Tibial nerve (tissue), 4 donors: ENCODE measurements at places on chromosomes 2 and 18.

DNA sequence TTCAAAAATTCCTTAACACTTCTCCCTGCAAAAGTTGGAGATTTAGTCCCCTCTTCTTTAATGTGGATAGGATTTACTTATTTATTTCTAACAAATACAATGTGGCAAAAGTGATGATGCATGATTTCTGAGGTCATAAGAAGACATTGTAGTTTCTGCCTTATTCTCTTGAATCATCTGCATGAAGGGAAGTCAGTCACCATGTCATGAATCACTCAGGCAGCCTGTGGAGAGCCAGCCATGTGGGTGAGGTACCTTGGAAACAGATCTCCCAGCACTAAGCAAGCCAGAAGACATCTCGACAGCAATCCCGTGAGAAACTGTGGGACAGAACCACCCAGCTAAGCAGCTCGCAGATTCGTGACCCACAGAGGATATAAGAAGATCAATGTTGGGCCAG is 2.7 kb upstream of the ZC3H8 start:
- no peak overlapping the region for H3K4me3 ChIP-seq
- no peaks in the 10 kb centered on the region for H3K36me3 ChIP-seq
- H3K27me3 ChIP-seq, result no peaks in the 10 kb centered on the region
- no peaks in the 10 kb centered on the region for H3K4me1 ChIP-seq
- no peak overlapping the region for H3K27ac ChIP-seq

- no peak for DNase-seq
- H3K4me1 ChIP-seq, result no peaks in the 10 kb centered on the region
- no peak overlapping the region for H3K27ac ChIP-seq
Observed at GRCh38 chr18:70400476-70400875, 111.6 kb downstream of the SOCS6 start.

DNA sequence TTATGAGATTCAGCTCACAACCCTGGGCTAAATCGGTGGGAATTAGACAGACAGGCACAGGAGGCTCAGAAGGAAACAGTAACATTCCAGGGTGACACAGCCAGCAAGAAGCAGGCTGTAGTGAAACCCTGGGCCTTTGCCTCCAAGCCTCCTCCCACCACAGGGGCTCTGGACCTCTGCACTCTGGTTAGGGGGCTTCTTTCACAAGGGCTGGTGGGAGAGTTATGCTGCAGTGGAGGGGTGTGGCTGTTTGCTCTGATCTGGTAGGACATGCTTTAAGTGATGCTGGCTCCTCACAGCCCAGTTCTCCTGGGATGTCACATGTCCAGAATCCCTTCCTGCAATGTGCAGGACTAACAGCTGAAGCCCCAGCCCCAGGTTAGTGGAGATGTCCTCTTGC is 109.9 kb downstream of the TGFA start:
- H3K4me1 ChIP-seq, result no peaks in the 10 kb centered on the region
- no peak overlapping the region for H3K4me3 ChIP-seq

GRCh38 chr18:31634331-31634713 is 42.6 kb downstream of the TTR start:
- no peak overlapping the region for H3K4me3 ChIP-seq
- DNase-seq, result no peak
- H3K36me3 ChIP-seq, result no peaks in the 10 kb centered on the region
- H3K27me3 ChIP-seq, result no peaks in the 10 kb centered on the region
- no peak overlapping the region for H3K27ac ChIP-seq

GRCh38 chr2:177239932-177240630 is 24.4 kb downstream of the NFE2L2 start:
- H3K27ac ChIP-seq, result peak overlapping the region; percentile 88
- no peaks in the 10 kb centered on the region for H3K36me3 ChIP-seq
- DNase-seq, result peak; percentile 76
- H3K4me3 ChIP-seq, result peak overlapping the region; percentile 13
- no peaks in the 10 kb centered on the region for H3K27me3 ChIP-seq
- peaks cover 82% of the 10 kb centered on the region for H3K4me1 ChIP-seq

GRCh38 chr2:46163804-46164528 is 133.2 kb upstream of the EPAS1 start:
- no peak for DNase-seq
- H3K27me3 ChIP-seq, result no peaks in the 10 kb centered on the region
- H3K27ac ChIP-seq, result peak overlapping the region; percentile 71

DNA sequence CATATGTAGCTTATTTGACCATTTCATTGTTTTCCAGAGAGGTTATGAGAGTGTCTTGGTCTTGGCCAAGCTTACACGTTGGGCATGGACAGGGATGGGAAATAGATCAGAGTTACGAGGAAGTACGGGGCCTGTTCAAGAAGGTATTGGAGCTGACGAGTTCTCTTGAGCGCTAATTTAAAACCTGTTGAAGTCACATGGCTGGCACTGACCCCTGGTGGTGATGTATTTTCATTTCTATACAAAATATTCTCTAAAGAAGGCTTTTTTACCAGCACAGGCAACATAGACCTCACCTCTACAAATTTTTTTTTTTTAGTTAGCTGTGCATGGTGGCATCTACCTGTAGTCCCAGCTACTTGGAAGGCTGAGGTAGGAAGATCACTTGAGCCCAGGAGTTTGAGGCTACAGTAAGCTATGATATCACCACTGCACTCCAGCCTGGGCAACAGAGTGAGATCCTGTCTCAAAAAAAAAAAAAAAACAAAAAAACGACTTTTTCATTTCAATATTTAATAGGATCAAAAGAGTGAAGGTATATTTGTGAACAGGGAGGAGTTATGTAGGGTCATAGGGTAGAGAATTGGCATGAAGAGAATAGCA is 19.6 kb downstream of the UGP2 start:
- H3K36me3 ChIP-seq, result peaks cover 5% of the 10 kb centered on the region
- H3K4me3 ChIP-seq, result no peak overlapping the region
- H3K27me3 ChIP-seq, result no peaks in the 10 kb centered on the region
- no peaks in the 10 kb centered on the region for H3K4me1 ChIP-seq
- H3K27ac ChIP-seq, result no peak overlapping the region

DNA sequence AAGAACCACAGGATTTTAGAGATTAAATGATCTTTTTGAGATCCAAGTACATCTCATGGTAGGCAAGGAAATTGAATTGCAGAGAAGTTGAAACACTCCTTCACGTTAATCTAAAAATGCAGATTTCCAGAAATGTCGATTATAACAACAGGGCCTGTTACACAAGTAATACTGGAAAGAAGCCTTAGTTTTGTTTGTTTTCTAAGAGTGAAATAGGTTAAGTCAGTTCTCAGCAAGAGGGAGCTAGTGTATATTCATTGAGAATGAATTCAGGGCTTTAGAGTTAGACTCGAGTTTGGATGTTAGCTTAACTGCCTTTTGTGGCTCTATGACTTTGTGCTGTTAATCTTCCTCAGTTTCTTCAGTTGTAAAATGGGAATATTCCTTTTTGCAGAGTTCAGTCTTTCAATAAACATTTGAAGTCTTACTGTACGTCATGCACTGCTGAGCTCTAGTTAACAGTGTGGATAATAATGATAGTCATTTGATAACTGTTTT is 926 bp downstream of the NDUFV2 start:
- peak overlapping the region; percentile 94 for H3K27ac ChIP-seq
- H3K27me3 ChIP-seq, result no peaks in the 10 kb centered on the region
- H3K4me1 ChIP-seq, result peaks cover 3% of the 10 kb centered on the region
- H3K36me3 ChIP-seq, result no peaks in the 10 kb centered on the region
- DNase-seq, result no peak

- no peaks in the 10 kb centered on the region for H3K27me3 ChIP-seq
- H3K4me1 ChIP-seq, result no peaks in the 10 kb centered on the region
- no peaks in the 10 kb centered on the region for H3K36me3 ChIP-seq
- DNase-seq, result no peak
- no peak overlapping the region for H3K27ac ChIP-seq
Observed at GRCh38 chr18:58777471-58777870, 87.2 kb upstream of the ZNF532 start.

DNA sequence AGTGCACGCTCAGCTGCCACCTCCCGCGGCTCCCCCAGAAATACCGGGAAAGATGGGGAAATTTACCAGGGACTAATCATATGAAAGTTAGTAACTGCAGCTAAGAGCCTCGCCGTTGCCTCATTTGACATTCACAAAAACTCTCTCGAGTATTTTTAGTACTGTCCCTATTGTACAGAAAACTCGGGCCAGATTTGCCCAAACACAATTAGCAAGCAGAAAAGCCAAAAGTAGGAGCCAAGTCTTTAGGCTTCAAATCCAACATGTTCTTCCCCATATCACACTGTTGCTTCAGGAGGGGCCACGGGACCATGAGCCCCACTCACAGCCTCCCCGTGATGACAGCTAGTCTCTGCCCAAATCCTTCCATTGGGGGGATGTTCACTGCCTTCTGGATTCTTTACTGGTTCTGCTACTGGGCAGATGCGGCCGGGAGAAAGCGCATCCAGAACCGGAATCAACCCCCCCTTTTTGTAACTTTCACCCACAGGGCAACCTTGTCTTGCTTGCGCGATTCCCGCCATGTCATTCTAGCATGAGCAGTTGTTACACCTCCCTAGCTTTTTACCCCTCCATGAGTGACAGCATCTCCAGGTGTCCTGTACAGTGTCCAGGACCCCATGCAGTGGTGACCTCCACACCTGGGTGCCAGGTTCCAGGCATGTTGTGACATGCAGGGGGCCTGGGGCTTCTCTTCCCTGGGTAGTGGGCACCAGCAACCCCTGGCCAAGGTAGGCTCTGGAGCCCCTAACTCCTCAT is 35.2 kb downstream of the CENPO start:
- no peak for DNase-seq
- peaks cover 71% of the 10 kb centered on the region for H3K36me3 ChIP-seq
- no peaks in the 10 kb centered on the region for H3K27me3 ChIP-seq

DNA sequence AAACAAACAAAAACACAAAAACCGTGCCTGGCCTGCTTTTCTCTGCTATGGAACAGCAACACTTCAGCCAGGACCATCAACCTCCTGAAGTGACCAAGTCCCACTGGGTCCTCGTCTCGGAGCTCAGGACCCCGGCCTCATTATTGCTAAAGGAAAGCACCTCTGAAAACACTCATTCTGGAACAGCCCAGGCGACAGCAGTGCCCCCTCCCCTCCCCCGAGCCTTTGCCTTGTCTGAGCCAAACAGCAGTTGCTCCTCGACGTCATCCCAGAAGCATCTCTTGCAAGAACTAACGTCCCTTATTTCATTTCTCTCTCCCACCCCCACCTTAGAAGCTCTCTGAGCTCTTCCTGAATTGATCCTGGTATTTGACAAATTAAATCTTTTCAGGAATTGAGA is 27.4 kb downstream of the APCDD1 start:
- no peak overlapping the region for H3K4me3 ChIP-seq
- no peaks in the 10 kb centered on the region for H3K27me3 ChIP-seq
- H3K27ac ChIP-seq, result peak overlapping the region; percentile 11
- H3K4me1 ChIP-seq, result peaks cover 30% of the 10 kb centered on the region

- no peaks in the 10 kb centered on the region for H3K27me3 ChIP-seq
- no peak overlapping the region for H3K27ac ChIP-seq
- no peaks in the 10 kb centered on the region for H3K4me1 ChIP-seq
- no peak for DNase-seq
- H3K36me3 ChIP-seq, result no peaks in the 10 kb centered on the region
- H3K4me3 ChIP-seq, result no peak overlapping the region
Observed at GRCh38 chr2:168165985-168166901, 81.2 kb downstream of the STK39 start.

DNA sequence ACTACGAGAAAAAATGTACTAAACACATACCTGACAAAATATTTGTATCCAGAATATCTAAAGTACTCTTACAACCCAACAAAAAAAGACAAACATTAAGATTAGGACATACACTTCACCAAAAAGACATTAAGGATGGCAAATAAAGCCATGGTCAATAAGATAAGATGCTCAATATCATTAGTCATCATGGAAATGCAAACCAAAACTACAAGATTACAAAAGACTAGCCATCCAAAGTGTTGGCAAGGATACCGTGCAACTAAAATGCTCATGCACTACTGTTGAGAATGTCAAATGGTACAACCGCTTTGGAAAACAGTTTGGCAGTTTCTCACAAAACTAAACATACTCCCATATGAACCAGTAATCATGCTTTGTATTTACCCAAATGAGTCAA is 29.7 kb downstream of the MAP3K2 start:
- H3K4me1 ChIP-seq, result no peaks in the 10 kb centered on the region
- DNase-seq, result no peak
- no peak overlapping the region for H3K4me3 ChIP-seq

DNA sequence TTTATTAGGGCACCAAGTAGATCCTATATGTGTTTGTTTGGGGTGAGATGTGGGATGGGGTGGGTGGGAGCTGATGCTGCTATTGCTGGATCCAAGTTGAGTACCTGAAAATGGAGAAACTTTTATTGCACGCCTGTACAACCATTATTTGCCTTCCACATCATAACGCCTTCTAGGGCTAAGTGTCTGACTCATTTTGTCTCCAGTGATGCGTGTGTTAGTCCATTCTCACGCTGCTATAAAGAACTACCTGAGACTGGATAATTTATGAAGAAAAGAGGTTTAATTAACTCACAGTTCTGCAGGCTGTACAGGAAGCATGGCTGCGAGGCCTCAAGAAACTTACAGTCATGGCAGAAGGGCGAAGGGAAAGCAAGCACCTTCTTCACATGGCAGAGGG is 58.2 kb downstream of the KDM3A start:
- no peaks in the 10 kb centered on the region for H3K4me1 ChIP-seq
- H3K27ac ChIP-seq, result no peak overlapping the region
- H3K27me3 ChIP-seq, result no peaks in the 10 kb centered on the region
- H3K36me3 ChIP-seq, result no peaks in the 10 kb centered on the region

- H3K4me3 ChIP-seq, result no peak overlapping the region
- no peak overlapping the region for H3K27ac ChIP-seq
- no peaks in the 10 kb centered on the region for H3K4me1 ChIP-seq
- no peak for DNase-seq
Observed at GRCh38 chr2:26560892-26561291, 80.3 kb downstream of the CIB4 start.

DNA sequence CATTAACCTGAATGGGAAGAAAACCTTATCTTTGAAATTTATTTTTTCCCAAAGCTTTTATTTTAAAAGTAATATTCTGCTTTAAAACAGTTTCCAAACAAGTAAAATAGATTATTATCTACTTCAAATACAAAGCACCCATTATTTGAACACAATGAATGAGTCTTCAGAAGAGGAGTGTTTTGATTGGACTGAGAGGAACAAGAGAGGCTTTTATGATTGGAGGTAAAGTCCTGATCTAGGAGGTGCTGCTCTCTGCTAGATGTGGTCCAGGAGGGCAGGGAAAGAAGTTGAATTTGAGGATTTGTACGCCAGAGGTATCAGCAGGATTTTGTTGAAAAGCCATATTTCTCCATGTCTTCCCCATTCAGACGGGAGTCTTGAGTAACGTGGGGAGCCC is 900.7 kb downstream of the SOCS6 start:
- DNase-seq, result no peak
- no peak overlapping the region for H3K4me3 ChIP-seq
- H3K27ac ChIP-seq, result no peak overlapping the region
- H3K4me1 ChIP-seq, result no peaks in the 10 kb centered on the region
- no peaks in the 10 kb centered on the region for H3K36me3 ChIP-seq

GRCh38 chr2:198273660-198274059 is 469.3 kb downstream of the PLCL1 start:
- H3K36me3 ChIP-seq, result no peaks in the 10 kb centered on the region
- H3K4me1 ChIP-seq, result no peaks in the 10 kb centered on the region
- no peak for DNase-seq
- H3K27ac ChIP-seq, result no peak overlapping the region
- H3K27me3 ChIP-seq, result no peaks in the 10 kb centered on the region
